Astrocyte (in vitro differentiated cells and primary cell): ENCODE measurements at places on chromosomes 7 and 10. TPM values are rescaled to one million over a fixed set of nuclear protein-coding genes. Genes with fewer than 3 reads are reported as not detected.

DNA sequence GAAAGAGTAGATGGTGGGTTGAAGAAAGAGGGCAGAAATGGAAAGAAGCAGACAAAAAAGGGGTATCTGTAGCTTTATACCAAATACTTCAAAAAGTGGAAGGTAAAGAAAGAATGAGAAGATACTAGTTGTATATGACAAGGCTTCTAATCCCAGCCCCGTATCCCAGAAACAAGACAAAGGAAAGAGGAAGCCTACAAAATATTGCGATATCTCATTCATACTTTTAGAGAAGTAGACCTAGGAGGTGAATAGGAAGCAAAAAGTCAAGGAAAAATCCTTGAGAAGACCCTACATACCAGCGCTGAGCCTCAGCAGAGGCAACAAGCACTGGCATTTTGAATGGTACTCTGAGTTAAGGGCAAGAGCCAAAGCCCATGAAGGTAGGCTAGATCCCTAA lies 26.6 kb downstream of the PHTF2 start:
- no peak for DNase-seq
- H3K36me3 ChIP-seq: no peaks in the 10 kb centered on the region
- H3K4me3 ChIP-seq: no peak overlapping the region

- no peaks in the 10 kb centered on the region for H3K27me3 ChIP-seq
- peaks cover 6% of the 10 kb centered on the region for H3K4me1 ChIP-seq
- peaks cover 5% of the 10 kb centered on the region for H3K36me3 ChIP-seq
- H3K27ac ChIP-seq: peak overlapping the region; percentile 72
Measured at GRCh38 chr7:66921396-66921917, 432 bp downstream of the TMEM248 start.

GRCh38 chr7:54687462-54688212 lies 71.4 kb downstream of the SEC61G start:
- no peak overlapping the region for H3K27ac ChIP-seq
- H3K27me3 ChIP-seq: no peaks in the 10 kb centered on the region
- no peaks in the 10 kb centered on the region for H3K36me3 ChIP-seq
- H3K4me1 ChIP-seq: no peaks in the 10 kb centered on the region
- no peak overlapping the region for H3K4me3 ChIP-seq

GRCh38 chr7:105014693-105015389 lies 836 bp downstream of the KMT2E start:
- no peaks in the 10 kb centered on the region for H3K27me3 ChIP-seq
- H3K27ac ChIP-seq: peak overlapping the region; percentile 100
- DNase-seq: peak; percentile 18
- peaks cover 13% of the 10 kb centered on the region for H3K4me1 ChIP-seq
- H3K36me3 ChIP-seq: no peaks in the 10 kb centered on the region

- no peak overlapping the region for H3K27ac ChIP-seq
- no peaks in the 10 kb centered on the region for H3K4me1 ChIP-seq
- no peak for DNase-seq
- H3K4me3 ChIP-seq: no peak overlapping the region
- H3K27me3 ChIP-seq: no peaks in the 10 kb centered on the region
Measured at GRCh38 chr10:8614054-8614565, 559.6 kb downstream of the GATA3 start.

- DNase-seq: no peak
- no peak overlapping the region for H3K27ac ChIP-seq
- H3K27me3 ChIP-seq: peaks cover 20% of the 10 kb centered on the region
- no peak overlapping the region for H3K4me3 ChIP-seq
- H3K4me1 ChIP-seq: no peaks in the 10 kb centered on the region
Measured at GRCh38 chr7:151185762-151186639, 1.0 kb downstream of the ASB10 start.

- no peaks in the 10 kb centered on the region for H3K36me3 ChIP-seq
- no peak overlapping the region for H3K27ac ChIP-seq
- H3K4me3 ChIP-seq: no peak overlapping the region
- peaks cover 7% of the 10 kb centered on the region for H3K27me3 ChIP-seq
- H3K4me1 ChIP-seq: no peaks in the 10 kb centered on the region
Measured at GRCh38 chr10:58963101-58963534, 213.3 kb upstream of the PHYHIPL start.

GRCh38 chr10:3427950-3428354 lies 255.4 kb upstream of the PITRM1 start:
- H3K4me1 ChIP-seq: peaks cover 29% of the 10 kb centered on the region
- no peak for DNase-seq
- H3K4me3 ChIP-seq: no peak overlapping the region
- H3K36me3 ChIP-seq: no peaks in the 10 kb centered on the region
- no peak overlapping the region for H3K27ac ChIP-seq

GRCh38 chr10:36117231-36117630 lies 475.1 kb upstream of the FZD8 start:
- no peak overlapping the region for H3K27ac ChIP-seq
- H3K4me3 ChIP-seq: no peak overlapping the region
- H3K27me3 ChIP-seq: no peaks in the 10 kb centered on the region
- DNase-seq: no peak
- H3K36me3 ChIP-seq: no peaks in the 10 kb centered on the region
- peaks cover 15% of the 10 kb centered on the region for H3K4me1 ChIP-seq

DNA sequence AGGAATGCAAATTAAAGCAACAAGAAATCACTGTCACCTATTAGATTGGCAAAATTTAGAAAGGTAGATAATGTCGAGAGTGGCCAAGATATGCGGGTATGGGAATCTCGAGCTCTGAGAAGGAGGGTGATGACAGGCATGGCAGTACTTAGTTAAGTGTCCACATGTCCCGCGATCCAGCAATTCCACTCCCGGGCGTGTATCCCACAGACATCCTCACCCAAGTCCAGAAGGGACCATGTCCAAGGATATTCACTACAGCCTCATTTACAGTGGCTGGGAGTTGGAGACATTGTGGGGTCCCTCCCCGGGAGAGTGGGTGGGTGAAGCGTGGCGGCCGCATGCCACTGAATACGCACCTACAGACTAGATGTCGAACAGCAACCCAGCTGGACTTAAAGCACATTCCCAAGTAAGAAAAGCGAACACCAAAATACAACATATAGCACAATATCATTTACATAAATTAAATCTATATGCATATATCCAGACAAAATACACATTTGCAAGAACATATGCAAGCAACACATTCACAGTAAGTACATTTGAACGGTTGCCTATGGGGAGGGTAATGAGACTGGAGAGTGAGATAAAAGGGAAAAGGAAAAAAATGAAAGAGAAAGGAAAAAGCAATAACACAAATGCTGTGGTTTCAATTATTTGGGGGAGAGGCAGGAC lies 9.9 kb downstream of the KCNH2 start:
- H3K36me3 ChIP-seq: no peaks in the 10 kb centered on the region
- no peaks in the 10 kb centered on the region for H3K4me1 ChIP-seq
- no peak for DNase-seq
- no peak overlapping the region for H3K27ac ChIP-seq
- H3K4me3 ChIP-seq: no peak overlapping the region

DNA sequence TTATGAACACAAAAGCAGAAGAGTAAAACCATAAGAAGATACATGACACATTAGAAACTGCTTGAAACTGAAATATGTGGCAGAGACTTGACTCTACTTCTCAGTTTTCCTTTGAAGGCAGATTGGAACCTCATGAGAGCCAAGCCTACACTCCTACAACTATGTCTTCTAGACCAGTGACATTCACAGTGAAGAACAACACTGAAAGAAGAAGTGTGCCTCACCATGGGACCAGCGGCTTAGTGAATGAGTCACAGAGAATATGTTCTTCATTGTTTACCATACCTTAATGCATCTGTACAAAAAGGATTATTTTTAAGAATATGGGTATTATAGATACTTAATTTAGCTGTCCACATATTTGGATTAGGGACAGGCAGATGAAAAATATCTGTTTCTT lies 248.3 kb downstream of the CDC14C start:
- H3K27me3 ChIP-seq: no peaks in the 10 kb centered on the region
- H3K27ac ChIP-seq: no peak overlapping the region
- no peaks in the 10 kb centered on the region for H3K4me1 ChIP-seq

- H3K36me3 ChIP-seq: peaks cover 13% of the 10 kb centered on the region
- H3K4me3 ChIP-seq: no peak overlapping the region
- peaks cover 48% of the 10 kb centered on the region for H3K4me1 ChIP-seq
- H3K27ac ChIP-seq: peak overlapping the region; percentile 35
- DNase-seq: no peak
- H3K27me3 ChIP-seq: no peaks in the 10 kb centered on the region
Measured at GRCh38 chr7:5689118-5689517, 92.3 kb downstream of the RNF216 start.

DNA sequence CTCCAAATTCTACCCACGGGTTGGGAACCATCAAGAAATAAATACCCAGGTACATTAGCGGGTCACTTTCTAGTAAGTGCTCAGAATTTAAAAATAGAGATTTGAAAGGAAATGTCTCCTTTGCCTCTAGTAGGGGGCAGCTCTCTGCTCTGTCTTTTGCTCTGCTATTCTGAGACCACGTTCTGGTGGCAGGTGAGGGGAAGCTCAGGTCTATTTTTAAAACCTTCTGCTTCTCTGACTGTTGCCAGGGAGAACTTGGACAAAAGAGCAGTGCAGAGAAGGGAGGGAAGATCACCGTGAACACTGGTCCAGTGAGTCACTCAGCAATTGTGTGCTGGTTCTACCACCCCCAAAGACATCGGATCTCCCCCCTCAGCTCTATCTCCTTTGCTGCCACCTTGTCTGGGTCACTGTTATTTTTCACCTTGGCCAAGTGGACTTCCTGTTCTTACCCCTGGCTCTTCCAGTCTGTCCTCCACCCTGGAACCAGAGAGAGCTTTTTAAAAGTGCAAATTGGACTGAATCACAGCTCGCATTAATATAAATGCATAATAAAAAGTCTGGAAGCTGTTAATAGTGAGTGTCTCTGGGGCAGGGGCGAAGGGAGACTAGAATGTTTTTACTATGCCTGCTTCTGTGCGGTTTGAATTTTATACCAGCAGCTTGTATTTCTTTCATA lies 72.4 kb upstream of the LOXL4 start:
- H3K27ac ChIP-seq: no peak overlapping the region
- H3K27me3 ChIP-seq: no peaks in the 10 kb centered on the region
- H3K36me3 ChIP-seq: no peaks in the 10 kb centered on the region
- peak; percentile 54 for DNase-seq

Gene SP8
- total RNA-seq: 0.36 and 0.70 TPM in 2 replicates

Gene SLIT1
- 0.23 TPM in 1 of 2 replicates, not detected in the other for total RNA-seq

Gene PRLHR
- total RNA-seq: not detected in 2 replicates

Gene GRM3
- not detected in 2 replicates for total RNA-seq

Gene BTBD16
- total RNA-seq: 0.26 TPM in 1 of 2 replicates, not detected in the other
